ENCODE measurements at places on chromosomes 2 and 18.

- no peaks in the 10 kb centered on the region for H3K27me3 ChIP-seq
- H3K27ac ChIP-seq, result peak overlapping the region; percentile 59
- no peak overlapping the region for H3K4me3 ChIP-seq
- DNase-seq, result peak; percentile 39
- H3K4me1 ChIP-seq, result peaks cover 65% of the 10 kb centered on the region
These were observed 5.0 kb downstream of the ACTR2 start for GRCh38 chr2:65232636-65233035.

DNA sequence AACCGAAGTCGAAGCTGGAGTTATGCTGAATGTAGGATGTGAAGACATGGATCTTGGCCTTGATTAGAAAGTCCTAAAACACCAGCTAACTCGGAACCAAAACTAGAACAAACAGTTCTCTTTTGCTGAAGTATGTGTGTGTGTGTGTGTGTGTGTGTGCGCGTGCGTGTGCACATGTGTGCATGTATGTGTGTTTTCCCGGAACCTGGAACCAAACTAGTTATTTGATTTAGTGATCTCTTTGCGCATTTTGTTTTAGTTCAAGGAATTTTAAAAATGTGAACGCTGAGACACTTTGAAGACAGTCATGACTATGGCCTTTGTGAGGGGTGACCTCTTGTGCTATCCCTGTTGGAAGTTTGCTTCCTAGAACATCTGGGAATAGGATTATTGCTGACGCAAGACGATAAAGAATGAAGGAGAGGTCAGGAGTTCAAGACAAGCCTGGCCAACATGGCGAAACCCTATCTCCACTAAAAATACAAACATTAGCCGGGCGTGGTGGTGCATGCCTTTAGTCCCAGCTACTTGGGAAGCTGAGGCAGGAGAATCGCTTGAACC is 23.8 kb downstream of the FHL2 start:
- H3K27ac ChIP-seq, result no peak overlapping the region
- no peaks in the 10 kb centered on the region for H3K36me3 ChIP-seq
- H3K4me3 ChIP-seq, result no peak overlapping the region
- H3K4me1 ChIP-seq, result peaks cover 8% of the 10 kb centered on the region
- DNase-seq, result no peak

DNA sequence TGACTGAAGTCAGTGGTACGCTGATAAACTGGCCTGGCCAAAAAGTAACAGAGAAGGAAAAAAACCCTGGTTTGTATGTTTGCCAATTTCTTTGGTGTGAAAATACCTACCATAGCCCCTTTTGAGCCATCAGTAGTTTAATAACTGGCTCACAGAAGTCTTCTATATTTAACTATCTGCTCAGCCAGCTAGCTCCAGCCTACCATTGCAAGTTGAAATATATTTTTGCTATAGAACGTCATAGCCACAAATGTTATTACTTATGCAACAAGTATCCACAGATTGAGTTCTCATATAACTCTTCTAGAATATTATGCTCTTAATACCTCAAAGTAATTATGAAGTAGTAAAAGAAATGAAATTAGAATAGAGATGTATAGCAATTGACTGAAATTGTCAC is 25.2 kb downstream of the RPE start:
- H3K36me3 ChIP-seq, result peaks cover 21% of the 10 kb centered on the region
- no peaks in the 10 kb centered on the region for H3K27me3 ChIP-seq
- no peak overlapping the region for H3K4me3 ChIP-seq
- H3K27ac ChIP-seq, result no peak overlapping the region
- no peaks in the 10 kb centered on the region for H3K4me1 ChIP-seq

- H3K27ac ChIP-seq, result no peak overlapping the region
- no peaks in the 10 kb centered on the region for H3K4me1 ChIP-seq
- no peak overlapping the region for H3K4me3 ChIP-seq
- DNase-seq, result no peak
- H3K36me3 ChIP-seq, result no peaks in the 10 kb centered on the region
These were observed 90.2 kb upstream of the SPATS2L start for GRCh38 chr2:200216310-200216709.

GRCh38 chr2:144405982-144406788 is 113.7 kb downstream of the ZEB2 start:
- H3K27ac ChIP-seq, result no peak overlapping the region
- H3K27me3 ChIP-seq, result no peaks in the 10 kb centered on the region
- peaks cover 69% of the 10 kb centered on the region for H3K36me3 ChIP-seq
- peaks cover 6% of the 10 kb centered on the region for H3K4me1 ChIP-seq

DNA sequence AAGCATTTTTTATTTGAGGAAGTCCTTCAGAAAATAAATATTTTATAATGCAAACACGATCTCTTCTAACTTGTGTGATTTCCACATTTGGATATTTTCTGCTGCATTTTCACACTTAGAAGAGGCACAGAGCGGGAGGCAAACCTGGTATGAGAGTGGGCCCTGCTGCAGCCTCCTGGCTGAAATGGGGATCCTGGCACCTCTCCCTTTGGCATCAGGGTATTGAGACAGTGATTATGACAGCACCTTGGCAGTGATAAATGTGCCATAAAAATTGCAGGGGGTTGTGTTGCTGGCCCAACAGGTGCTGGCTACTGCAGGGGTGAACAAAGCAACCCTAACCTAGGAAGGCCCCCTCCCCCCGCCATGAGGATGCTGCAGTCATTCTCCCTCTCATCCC is 128.6 kb downstream of the TSN start:
- H3K4me1 ChIP-seq, result no peaks in the 10 kb centered on the region
- DNase-seq, result no peak
- H3K4me3 ChIP-seq, result no peak overlapping the region
- H3K36me3 ChIP-seq, result no peaks in the 10 kb centered on the region
- H3K27me3 ChIP-seq, result no peaks in the 10 kb centered on the region
- no peak overlapping the region for H3K27ac ChIP-seq

DNA sequence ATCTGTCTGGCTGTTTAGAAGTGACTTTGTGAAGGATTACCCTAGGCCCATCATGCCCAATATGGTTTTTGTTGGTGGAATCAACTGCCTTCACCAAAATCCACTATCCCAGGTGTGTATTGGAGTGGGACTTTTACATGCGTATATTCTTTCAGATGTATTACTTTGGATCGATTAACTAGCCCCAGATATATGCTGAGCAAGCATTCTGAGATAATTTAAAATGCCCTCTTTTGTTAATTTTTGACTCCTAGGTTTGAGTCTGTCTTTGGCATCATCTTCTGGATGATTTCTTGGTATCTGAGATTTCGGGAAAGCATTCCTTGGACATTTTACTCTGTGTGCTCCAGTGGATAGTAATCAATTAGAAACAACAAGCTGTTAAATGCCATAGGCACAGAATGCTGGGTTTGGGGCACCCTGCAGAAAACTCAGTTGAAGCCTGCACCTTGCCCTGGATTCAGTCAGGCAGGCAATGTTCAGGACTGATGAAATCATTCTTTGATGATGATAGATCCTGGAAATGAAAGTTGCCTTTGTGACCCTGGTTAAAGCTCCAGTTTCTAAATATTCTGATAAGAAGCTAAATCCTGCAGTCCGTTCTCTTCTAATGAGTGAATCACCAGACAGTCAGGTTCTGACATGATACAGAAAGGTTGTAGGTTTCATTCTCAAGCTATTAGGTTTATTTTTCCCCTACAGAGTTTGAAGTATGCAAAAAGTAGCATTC is 1.1 kb downstream of the UGT1A1 start:
- no peak for DNase-seq
- H3K27ac ChIP-seq, result no peak overlapping the region
- H3K27me3 ChIP-seq, result no peaks in the 10 kb centered on the region
- H3K4me3 ChIP-seq, result no peak overlapping the region
- H3K36me3 ChIP-seq, result no peaks in the 10 kb centered on the region
- no peaks in the 10 kb centered on the region for H3K4me1 ChIP-seq

- H3K4me1 ChIP-seq, result no peaks in the 10 kb centered on the region
- no peak overlapping the region for H3K4me3 ChIP-seq
- no peak for DNase-seq
- H3K27ac ChIP-seq, result no peak overlapping the region
These were observed 318.0 kb downstream of the ALK start for GRCh38 chr2:29603341-29603740.

DNA sequence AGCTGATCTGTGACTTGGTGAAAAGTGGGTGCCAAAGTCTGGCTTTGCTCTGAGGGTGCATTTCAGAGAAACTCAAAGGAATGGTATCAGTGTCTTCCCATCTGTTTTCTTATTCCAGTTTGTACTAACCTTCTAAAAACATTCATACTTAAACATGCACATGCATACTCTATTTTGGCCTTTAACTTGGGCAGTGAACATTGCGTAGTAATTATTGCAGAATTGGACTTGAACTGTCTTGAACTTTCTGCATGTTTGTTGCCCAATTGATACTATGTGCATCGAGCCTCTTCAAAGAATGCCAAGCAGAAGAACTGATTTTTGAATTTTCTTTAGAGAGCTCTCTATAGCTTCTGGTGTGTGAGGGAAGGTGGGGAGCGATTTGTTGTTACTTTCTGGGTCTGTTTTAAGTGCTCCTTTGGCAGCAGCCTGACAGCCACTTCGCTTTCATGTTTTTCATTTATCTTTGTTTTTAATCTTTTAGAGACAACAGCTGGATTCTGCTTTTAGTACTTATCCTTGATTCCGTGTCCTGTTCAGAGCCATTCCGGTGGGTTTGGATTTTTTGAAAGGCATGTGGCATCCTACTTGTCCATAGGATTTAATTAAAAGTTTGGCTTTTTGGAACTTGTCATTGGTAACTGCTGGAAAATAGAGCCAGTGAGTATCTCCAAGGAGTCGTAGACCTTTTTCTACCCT is 159.2 kb downstream of the RAPGEF4 start:
- DNase-seq, result no peak
- no peak overlapping the region for H3K27ac ChIP-seq
- H3K27me3 ChIP-seq, result peaks cover 3% of the 10 kb centered on the region
- no peak overlapping the region for H3K4me3 ChIP-seq
- H3K36me3 ChIP-seq, result no peaks in the 10 kb centered on the region

GRCh38 chr2:219199470-219200211 is 6.9 kb upstream of the ZFAND2B start:
- H3K27me3 ChIP-seq, result no peaks in the 10 kb centered on the region
- H3K27ac ChIP-seq, result peak overlapping the region; percentile 18
- peaks cover 11% of the 10 kb centered on the region for H3K4me1 ChIP-seq
- no peaks in the 10 kb centered on the region for H3K36me3 ChIP-seq
- H3K4me3 ChIP-seq, result no peak overlapping the region

DNA sequence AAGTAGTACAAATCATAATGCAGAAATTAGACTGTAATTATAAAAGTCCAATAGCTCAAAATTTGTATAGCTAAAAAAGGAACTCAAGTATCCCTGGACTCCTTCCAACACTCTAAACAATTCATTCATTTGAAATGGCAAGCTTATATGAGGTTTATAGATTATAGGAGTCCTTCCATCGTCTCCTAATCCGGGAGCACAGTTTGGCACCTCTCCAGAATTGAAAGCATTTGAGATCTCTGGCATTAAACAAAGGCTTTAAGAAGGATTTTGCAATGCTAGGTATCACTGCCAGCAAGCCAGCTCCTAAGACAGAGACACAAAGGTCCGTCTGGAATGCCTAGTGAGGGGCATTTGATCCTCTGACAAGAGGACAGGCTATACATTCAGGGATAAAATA is 90.9 kb downstream of the ACVR1 start:
- H3K27ac ChIP-seq, result no peak overlapping the region
- peaks cover under 1% of the 10 kb centered on the region for H3K36me3 ChIP-seq
- H3K27me3 ChIP-seq, result no peaks in the 10 kb centered on the region
- H3K4me3 ChIP-seq, result no peak overlapping the region
- DNase-seq, result no peak

DNA sequence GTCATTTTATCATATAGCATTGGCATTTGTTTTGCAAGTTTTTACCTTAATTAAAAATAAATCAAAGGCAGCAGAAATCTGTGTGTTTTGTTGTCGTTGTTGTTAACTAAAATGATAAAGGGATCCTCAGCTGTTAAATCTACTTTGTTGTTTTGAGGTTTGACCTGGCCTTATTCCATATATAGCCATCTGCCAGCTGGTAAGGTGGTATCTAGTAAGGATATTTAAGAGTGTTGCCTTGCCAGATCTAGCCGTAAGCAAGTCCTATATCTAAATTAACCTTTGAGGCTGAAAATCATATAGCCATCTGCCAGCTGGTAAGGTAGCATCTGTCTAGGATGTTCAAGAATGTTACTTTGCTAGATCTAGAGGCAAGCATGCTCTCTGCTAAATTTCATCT is 56.6 kb downstream of the BMPR2 start:
- H3K27ac ChIP-seq, result no peak overlapping the region
- no peaks in the 10 kb centered on the region for H3K36me3 ChIP-seq
- H3K4me1 ChIP-seq, result no peaks in the 10 kb centered on the region
- no peaks in the 10 kb centered on the region for H3K27me3 ChIP-seq
- H3K4me3 ChIP-seq, result no peak overlapping the region

GRCh38 chr18:73153271-73153670 is 285.5 kb upstream of the NETO1 start:
- H3K27ac ChIP-seq, result no peak overlapping the region
- no peaks in the 10 kb centered on the region for H3K27me3 ChIP-seq
- no peak for DNase-seq
- H3K4me3 ChIP-seq, result no peak overlapping the region
- no peaks in the 10 kb centered on the region for H3K36me3 ChIP-seq

- DNase-seq, result no peak
- H3K4me3 ChIP-seq, result no peak overlapping the region
- no peaks in the 10 kb centered on the region for H3K36me3 ChIP-seq
- H3K4me1 ChIP-seq, result peaks cover 10% of the 10 kb centered on the region
- H3K27ac ChIP-seq, result no peak overlapping the region
These were observed 6.9 kb upstream of the SLC11A1 start for GRCh38 chr2:218375212-218375611.

GRCh38 chr2:3598912-3599854 is 4.3 kb downstream of the COLEC11 start:
- H3K27me3 ChIP-seq, result no peaks in the 10 kb centered on the region
- H3K36me3 ChIP-seq, result no peaks in the 10 kb centered on the region
- DNase-seq, result no peak
- no peak overlapping the region for H3K27ac ChIP-seq
- no peak overlapping the region for H3K4me3 ChIP-seq
- no peaks in the 10 kb centered on the region for H3K4me1 ChIP-seq

- DNase-seq, result no peak
- H3K27me3 ChIP-seq, result no peaks in the 10 kb centered on the region
- no peaks in the 10 kb centered on the region for H3K36me3 ChIP-seq
- H3K4me3 ChIP-seq, result no peak overlapping the region
- H3K4me1 ChIP-seq, result peaks cover 15% of the 10 kb centered on the region
These were observed 3.6 kb upstream of the COX7A2L start for GRCh38 chr2:42364658-42365057.

DNA sequence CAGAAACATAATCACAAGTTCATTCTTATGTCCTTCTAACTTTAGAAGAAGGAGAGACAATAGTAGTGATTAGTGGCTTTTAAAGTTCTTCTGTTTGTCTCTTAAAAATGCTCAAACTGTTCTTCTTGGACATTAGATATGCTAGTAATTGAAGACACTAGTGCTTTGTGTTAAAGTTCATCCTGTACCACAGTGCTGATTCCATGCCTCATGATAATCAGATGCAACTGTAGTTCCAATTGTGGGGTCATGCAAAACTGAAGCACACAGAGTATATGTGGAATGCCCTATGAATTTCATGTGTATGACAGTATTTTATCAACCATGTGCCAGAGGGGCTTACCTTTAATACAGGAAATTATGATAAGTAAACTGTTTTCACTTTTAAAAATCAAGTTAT is 11.4 kb upstream of the KCNJ13 start:
- H3K4me1 ChIP-seq, result no peaks in the 10 kb centered on the region
- no peak overlapping the region for H3K4me3 ChIP-seq
- peaks cover 55% of the 10 kb centered on the region for H3K36me3 ChIP-seq

GRCh38 chr2:199830531-199830930 is 20.5 kb downstream of the FTCDNL1 start:
- H3K4me3 ChIP-seq, result no peak overlapping the region
- no peak overlapping the region for H3K27ac ChIP-seq
- DNase-seq, result no peak
- no peaks in the 10 kb centered on the region for H3K4me1 ChIP-seq
- no peaks in the 10 kb centered on the region for H3K27me3 ChIP-seq
- H3K36me3 ChIP-seq, result no peaks in the 10 kb centered on the region

GRCh38 chr18:26655525-26656430 is 107.4 kb upstream of the KCTD1 start:
- H3K27me3 ChIP-seq, result peaks cover 10% of the 10 kb centered on the region
- no peak overlapping the region for H3K4me3 ChIP-seq
- H3K36me3 ChIP-seq, result no peaks in the 10 kb centered on the region
- DNase-seq, result no peak
